Stimulated activated CD4-positive, alpha-beta T cell treated with anti-CD3 and anti-CD28 coated beads, Interleukin-12 subunit alpha, Interleukin-12 subunit beta, amount 100 ng/mL, for 48 hours (primary cell): ENCODE measurements at places on chromosomes 7 and 10.
A peak's percentile ranks its signal among the peaks of the same experiment; 100 is the strongest.

DNA sequence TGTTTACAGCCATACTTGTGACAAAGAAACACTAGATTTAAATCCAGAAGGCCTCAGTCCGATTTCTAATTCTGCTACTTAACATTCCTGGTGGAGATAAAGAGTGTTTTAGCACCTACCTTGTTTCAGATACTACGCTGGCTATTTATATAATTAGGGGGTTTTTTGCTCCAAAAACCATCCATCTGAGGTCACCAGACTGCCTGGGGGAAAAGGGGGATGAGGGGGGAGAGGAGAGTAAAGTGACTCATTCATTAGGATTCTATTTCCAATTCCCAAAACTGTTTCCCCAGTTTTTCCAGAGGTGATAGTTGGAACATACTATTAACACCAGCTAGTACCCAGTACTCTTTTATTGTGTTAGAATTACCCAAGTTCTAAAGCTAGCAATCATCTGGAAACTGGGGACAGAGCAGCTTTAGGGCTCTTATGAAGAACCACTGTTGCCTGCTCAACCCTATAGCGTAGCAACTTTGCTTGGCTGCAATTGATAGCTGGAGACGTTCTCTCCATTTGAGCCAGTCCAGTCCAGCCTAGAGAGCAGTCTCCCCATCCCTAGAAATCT is 6.6 kb downstream of the GCC1 start:
- DNase-seq: no peak

DNA sequence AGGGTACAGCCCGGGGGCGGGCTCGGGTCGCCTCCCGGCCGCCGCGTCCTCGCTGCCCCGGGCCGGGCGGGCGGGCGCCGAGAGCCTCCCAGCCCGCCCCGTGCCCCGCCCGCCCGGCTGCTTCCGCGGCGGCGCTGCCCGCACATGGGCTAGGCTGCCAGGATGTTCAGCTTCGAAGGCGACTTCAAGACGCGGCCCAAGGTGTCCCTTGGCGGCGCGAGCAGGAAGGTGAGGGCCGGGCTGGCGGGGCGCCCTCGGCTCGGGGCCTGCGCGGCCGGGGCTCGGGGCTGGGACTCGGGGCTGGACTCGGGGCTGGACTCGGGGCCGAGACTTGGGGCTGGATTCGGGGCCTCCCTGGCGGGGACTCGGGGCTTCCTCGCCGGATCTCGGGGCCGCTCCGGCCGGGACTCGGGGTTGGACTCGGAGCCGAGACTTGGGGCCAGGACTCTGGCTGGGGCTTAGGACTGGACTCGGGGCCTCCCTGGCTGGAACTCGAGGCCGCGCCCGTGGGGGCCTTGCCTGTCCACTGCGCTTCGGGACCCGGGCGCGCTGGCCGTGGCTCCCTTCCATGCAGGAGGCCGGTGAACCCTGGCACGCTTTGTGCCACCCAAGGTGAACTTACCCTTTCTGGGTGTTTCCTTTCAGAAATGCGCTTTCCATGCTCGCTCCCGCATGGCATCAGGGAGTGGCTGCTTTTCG is 534 bp downstream of the UBE3C start:
- DNase-seq: peak; percentile 18

DNA sequence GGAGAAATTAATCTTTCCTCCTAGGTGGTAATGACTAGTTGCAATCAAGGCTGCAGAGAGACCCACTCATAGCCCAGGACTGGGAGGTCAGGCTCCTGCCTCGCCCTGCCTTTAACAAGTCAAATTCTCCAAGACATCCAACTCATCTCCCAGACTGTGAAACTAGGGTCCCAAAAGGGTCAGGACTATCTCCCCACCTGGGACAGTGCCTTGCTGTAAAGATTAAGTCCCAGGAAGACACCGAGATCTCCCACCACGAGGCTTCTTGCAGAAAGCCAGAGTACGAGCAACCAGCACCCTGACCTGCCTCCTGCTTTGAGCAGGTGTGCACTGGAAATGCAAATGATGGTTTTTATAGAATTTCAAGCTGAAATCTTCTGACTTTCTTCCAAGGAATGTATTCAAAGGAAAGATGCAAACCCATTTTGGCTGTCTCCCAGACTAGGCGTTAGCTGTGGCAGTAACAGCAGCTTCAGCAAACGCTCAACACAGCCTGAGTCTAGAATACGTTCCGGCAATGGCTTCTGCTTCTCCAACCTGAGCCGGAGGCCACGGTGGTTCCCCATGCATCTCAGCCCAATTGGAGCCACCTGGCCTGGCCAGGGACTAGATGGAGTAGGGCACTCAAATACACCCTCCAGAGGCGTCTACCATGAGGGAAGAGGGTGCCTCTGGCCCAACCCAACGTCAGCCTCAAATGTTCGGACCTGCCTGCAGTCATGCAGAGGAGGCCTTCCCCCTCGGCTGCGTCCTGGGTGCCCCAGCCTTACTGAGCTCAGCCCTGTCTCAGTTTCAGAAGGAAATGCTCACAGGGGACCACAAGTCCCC is 170.4 kb downstream of the PRKAG2 start:
- no peak for DNase-seq

GRCh38 chr7:133854739-133855138 is 272.4 kb upstream of the LRGUK start:
- no peak for DNase-seq

- DNase-seq: no peak
Observed at GRCh38 chr10:126609566-126609965, 60.9 kb downstream of the C10orf90 start.
